CD4-positive, alpha-beta T cell treated with Interleukin-17A for 1 hour (primary cell): ENCODE measurements at places on chromosomes 6 and 20.

DNA sequence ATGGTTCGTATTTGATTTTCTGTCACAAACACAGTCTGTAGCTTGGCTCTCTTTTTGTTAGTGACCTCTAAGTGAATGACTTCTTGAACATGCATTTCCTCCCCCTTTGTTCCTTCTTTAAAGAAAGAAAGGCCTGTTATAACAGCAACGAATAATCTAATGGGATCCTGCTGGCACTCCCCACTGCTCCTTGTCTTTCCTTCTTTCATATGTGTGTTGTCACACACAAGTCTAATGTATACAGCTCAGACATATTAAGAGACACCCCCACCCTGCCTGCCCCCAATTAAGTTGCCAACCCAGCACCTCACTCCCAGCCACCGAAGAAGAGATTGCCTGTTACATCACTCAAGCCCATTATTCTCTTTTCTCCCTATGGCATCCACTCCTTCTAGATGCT is 4.9 kb upstream of the SAMD5 start:
- no peak for DNase-seq

DNA sequence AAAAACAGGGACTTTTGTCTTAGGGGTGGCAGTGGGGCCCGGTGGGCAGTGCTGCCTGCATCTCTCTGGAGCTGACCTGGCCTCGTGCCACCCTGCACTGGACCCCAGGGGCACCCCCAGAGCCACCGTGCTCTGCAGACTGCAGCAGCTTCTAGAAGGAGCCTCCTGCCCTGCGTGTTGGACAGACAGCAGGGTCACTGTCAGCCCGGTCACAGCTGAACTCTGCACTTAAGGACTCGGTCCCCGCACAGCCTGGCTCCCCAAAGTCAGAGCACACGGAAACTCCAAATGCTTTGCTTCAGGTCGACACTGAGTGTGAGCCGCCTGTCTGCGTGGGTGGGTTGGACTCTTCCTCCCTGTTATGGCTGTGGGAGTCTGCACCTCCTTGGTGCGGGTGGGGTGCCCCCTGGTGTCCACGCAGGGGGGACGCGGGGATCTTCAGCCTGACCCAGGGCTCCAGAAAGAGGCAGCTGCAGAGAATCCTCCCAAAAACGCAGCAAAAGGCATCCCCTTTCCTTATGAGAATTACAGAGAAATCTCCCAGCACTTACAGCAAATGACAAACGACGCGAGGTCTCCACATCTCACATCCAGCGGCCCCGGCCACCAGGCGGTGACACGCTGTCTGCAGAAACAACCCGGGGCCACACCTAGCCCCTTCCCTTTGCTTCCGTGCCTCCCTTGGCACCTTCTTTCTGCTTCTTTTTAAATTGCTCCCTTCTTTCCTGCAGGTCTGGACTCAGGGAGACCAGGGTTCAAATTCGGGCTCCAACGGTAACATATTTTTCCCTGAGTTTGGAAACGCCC is 36.3 kb upstream of the DACT2 start:
- DNase-seq = no peak

GRCh38 chr6:4910037-4910760 is 93.6 kb downstream of the RPP40 start:
- no peak for DNase-seq

- DNase-seq = no peak
Measured at GRCh38 chr20:18986146-18986830, 172.7 kb downstream of the SCP2D1 start.

DNA sequence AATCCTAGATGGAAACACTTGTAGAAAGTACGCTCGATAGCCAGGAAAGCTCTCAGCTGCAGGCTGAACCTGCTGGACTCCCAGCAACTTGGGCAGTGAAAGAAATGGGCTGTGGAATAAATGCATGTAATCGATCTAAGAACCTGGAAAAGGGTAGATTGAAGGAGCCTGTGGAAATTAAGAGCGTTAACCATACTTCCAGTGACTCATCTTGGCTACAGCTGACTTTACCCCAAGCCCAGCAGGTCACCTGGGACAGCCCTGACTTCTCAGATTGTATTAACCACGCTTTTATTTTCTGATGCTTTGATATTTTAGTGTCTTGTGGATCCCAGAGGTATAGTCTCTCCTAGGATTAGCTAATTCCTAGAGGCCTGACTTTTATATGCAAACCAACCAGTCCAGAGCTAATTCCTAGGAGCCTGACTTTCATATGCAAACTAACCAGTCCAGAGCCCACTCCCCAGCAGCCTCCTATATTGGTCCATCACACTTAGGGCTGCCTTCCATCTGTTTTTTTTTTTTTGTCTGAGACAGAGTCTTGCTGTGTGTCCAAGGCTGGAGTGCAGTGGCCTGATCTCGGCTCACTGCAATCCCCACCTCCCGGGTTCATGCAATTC is 86.3 kb downstream of the GMPR start:
- no peak for DNase-seq

- DNase-seq = peak; percentile 44
Measured at GRCh38 chr6:132797951-132798868, at the start of gene SLC18B1. SLC18B1 (minus strand) TSS chr6:132798637; CDS start chr6:132798456, 181 bp downstream.

GRCh38 chr6:146578054-146578453 is 20.7 kb upstream of the ADGB start:
- no peak for DNase-seq

DNA sequence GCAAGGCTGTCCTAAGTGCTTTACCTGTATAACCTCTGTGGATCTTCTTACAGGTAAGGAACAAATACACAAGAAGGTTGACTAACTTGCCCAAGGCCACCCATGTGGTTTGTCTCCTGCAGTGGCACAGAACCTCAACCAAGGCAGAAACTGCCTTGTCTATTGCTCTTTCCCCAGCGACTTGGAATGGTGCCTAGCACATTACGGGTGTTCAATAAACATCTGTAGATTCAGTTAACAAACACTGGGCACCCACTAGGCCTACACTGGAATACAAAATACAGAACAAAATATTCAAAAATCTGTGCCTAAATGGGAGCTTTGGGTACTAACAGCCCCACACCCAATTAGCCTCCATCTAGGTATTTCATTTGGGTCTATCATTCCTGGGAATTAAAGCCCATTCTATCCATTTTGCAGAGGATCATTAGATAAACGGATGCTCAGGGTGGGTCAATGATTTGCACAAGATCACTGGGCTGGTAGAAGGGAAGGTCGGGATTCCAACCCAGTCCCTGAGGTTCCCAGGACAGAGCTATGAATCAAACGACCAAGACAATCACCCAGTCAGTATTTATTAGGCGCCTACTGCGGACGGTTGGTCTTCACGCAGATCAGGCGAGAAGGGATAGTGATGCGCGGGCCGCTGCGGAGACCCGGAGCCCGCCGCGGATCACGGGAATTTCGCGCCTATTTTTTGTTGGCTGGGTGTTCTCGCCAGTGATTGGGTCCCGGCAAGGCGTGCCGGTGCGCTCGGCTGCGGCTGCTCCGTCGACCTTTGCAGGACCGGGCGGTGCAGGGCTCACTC is at the start of gene STK35:
Gene STK35 (plus strand): TSS at position 771 of the 808 bp plus-strand sequence. CDS start 55 bp downstream, outside the sequence.
- no peak for DNase-seq

DNA sequence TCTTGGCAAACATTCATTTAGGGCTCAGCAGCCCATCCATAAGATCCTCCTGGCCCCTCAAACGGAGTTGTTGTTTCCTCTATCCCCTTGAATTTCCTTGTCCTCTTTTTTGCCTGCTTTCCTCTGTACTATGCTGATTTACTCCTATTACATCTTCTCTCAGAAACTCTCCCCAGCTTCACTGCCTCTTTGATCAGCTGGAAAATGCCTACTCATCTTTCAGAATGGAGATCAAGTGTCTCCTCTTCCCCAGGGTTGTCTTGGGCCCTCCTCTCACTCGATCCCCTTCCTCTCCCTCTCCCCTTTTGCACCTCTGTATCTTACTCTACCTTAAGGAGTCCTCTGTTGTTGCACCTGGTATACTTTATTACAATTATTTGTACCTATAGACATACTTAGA is 60.2 kb downstream of the PHF20 start:
- no peak for DNase-seq

DNA sequence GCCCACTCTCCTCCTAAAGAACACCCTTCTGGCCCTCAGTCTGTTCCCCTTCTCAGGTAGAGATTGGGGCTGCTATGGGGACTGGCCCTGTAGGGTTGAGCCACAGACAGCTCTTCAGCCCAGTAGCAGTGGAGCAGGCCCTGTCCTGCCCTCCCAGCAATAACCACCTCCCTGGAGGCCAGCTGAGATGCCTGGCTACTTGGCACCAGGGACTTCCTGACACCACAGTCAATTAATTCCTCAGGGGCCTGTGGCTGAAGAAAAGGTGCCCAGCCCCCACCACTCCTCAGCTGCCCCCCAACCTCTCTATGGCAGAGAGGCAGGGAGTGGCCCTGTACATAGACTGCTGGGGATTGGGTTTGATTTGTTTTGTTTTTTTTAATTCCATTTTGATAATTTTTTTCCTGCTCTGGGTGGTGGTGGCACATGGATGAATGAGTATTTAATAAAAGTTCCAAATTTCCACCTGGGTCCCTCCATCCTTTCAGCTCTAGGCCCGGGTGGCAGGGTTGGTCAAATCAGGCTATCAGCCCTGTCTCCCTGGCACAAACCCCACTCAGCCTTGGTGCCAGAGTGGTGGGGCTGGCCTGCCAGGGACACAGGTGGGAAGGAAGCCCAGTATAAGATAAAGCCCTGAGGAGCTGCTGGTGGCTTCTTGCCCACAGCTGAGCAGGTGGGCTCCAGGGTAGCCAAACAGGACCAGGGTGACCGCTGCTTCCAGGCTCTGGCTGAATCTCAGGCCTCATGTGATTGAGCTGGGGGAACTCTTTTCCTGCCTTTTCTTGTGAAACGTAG is 1.9 kb upstream of the DEF6 start:
- DNase-seq = no peak

DNA sequence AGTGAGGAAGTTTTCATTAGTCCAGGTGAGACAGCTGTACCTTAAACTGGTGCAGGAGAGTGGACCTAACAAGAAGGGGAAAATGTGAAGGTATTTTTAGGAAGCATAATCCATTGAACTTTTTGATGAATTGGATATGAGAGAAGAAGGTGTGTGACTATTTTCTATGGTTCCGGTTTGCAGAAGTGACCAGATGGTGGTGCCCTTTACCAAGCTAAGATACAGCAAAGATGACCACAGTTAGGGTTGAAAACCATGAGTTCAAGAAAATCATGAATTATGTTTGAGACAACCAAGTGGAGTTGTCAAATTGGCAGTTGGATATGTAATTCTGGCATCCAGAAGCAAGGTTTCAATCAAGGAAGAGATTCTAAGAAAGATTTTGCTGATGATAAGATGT is 61.9 kb upstream of the NRSN1 start:
- DNase-seq = no peak

DNA sequence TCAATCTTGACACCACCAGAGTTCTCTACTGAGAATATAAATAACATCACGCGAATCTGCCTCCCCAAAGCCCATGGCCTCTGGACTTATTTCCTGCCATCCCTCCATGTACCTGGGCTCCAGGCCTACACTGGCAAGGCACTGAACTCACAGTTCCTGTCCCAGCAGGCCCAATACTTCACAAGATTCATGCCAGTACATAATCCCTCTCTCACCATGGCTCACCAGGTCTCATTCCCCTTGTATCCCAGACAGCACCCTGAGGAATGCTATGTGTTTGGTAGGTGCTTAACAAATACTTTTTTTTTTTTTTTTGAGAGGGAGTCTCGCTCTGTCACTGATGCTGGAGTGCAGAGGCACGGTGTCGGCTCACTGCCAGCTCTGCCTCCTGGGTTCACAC is 1.9 kb downstream of the KIF16B start:
- no peak for DNase-seq

- DNase-seq = no peak
Measured at GRCh38 chr20:33028875-33029274, 2.6 kb upstream of the BPIFB6 start.

- no peak for DNase-seq
Measured at GRCh38 chr20:46963196-46963529, 68.5 kb downstream of the EYA2 start.

DNA sequence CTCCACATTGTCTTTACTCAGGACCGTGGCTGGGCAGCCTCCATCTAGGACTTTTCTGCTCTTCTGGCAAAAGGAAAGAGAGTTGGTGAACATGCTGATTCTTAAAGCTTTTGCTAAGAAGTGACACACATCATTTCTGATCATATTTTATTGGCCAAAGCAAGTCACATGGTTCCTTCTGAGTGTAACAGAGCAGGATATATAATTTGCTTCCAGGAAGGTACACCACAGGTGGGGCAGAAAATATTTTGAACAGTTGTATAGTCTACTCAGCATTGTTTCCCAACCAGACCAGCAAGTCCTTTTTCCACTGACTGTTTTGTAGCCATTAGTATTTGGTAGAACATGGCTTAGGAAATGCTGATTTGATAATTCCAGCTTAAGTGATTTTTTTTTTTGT is 73.5 kb downstream of the AKAP7 start:
- no peak for DNase-seq

GRCh38 chr6:35080016-35080680 is 61.0 kb downstream of the TCP11 start:
- DNase-seq = no peak
